LHCN-M2 (cell line): ENCODE measurements at places on chromosomes 3 and 15. TPM values are rescaled to one million over a fixed set of nuclear protein-coding genes. Genes with fewer than 3 reads are reported as not detected.

DNA sequence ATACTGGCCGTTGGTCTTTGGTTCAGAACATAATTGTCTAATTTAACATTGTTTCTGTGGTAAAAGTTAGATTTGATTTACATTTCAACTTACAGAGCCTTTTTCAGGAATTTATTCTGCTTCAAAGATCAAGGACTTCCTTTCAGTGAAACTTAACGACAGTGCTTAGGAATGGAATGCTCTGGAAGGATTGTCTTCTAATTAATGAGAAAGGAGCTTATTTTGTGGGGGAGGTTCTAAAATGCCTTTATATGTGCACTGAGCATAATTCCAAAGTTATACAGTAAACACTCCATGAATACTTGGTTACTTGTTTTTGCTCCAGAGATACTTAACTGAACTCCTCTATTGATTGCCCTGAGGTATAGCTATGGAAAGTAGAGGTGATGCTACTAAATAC is 75.7 kb downstream of the CACNA1D start:
- no peak for DNase-seq

DNA sequence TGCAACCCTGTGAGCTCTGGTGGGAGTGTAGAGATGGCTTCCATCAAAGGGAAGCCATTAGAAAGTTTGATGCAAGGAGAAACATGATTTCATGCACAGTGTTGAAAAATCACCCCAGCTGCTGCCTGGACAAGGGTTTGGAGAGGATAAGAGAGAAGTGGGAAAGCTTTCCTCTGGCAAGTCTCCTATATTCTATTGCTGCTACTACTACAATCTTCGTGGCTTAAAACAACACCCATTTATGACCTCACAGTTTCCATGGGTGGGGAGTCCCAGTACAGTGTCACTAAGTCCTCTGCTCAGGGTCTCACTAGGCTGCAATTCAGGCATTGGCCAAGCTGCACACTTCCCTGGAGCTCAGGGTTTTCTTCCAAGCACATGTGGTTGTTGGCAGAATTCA is 229.3 kb downstream of the TAFA4 start:
- DNase-seq: no peak

DNA sequence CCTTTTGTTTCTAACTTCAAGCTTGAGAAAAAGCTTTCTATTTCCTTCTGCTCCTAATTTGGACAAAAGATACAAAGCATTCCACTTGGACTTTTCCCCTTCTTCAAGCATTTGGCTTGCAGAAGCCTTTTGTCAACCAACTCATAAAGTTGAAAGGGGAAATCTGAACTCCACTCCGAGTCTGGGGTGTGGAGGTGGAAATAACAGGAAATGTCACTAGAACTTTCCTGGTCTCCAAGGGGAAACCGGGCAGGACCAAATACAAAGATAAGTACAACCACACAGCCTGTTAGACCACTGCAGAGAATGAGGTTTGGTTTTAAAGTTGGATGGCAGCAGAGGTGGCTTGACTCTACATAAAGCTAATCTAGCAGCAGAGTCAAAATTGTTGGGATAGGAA is 4.2 kb upstream of the C3orf80 start:
- no peak for DNase-seq

GRCh38 chr3:191085091-191085490 is 114.0 kb upstream of the OSTN start:
- DNase-seq: peak; percentile 77

DNA sequence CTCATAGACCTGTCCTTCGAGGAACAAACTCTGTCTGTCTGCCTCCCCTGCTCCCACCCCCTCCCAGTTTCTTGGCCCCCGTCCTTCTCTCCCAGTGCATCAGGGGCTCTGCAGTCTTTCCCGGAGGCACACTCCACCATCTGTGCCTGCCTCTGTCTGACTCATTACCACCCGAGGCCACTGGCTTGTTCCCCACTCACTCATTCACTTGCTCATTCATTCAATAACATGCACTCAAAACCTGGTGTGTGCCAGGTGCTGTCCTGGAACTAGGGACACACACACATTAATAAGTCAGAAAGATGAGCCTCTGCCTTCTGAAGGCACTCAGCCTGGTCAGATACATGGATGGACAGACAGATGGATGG is 12.4 kb downstream of the AMIGO3 start:
- peak; percentile 30 for DNase-seq

DNA sequence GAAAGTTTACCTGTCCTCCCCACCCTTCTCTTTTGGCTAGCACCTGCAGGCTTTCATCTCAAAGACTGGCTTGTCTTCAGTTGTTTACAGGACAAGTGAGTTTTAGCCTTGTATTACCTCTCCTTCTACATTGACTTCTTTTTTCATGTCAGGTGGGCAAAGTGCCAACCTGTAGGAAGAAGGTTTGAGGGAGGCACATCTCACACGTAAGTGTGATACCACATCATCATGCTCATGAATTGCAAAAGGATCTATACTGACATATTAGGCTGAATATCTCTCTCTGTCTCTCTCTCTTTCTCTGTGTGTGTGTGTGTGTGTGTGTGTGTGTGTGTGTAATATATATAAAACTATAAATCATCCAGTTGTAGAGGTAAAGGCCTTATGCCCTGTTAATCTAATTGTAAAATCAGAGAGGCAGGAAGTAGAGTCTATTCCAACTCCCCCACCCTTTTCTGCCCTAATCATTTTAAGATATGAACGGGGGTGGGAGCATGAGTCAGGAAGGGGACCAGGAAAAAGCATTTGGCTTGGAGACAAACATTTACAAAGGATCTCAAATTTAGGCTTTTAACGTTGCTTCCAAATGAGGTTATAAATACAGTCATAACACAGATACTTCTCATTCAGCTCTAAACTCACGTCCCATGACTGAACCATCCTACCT is 107.0 kb upstream of the PFN2 start:
- no peak for DNase-seq

DNA sequence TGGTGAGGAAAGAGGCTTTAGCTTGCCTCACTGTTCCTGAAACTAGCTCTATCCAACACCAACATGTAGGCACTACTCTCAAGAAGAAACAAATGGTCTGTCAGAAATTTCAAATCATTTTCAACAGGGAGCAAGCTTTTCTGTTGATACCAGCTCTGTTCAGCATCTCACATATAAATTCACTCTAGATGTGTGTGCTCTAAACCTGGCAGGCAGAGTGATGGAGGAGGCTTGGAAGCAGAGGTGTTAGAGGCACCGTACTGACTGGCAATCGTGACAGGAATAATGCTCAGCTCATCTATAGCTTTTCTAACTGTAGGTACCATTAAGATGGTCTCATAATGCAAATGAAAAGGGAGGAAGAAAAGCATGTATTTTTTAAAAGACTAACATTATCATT is 597.2 kb upstream of the NECTIN3 start:
- no peak for DNase-seq

- no peak for DNase-seq
These were observed 36.5 kb upstream of the ENTPD3 start for GRCh38 chr3:40350529-40350928.

DNA sequence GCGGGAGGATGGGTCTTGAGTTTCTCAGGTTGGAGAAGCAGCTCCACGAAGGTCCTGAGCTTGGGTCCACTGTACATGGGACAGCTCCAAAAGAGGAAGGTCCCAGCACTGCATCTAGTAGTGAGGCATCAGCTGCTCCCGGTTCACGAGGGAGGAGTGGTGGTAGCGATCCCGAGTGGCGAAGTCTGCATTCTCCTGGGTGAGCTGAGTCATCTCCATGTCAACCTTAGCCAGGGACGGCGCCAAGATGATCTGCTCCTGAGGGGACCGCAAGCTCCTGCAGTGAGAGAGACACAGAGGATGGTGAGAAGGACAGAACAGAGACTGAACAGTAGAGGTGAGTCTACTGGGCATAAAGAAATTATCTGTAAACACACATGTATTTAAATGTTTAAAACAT is 28.0 kb upstream of the HEG1 start:
- DNase-seq: no peak

GRCh38 chr15:69793431-69793780 is 304.3 kb downstream of the TLE3 start:
- no peak for DNase-seq

DNA sequence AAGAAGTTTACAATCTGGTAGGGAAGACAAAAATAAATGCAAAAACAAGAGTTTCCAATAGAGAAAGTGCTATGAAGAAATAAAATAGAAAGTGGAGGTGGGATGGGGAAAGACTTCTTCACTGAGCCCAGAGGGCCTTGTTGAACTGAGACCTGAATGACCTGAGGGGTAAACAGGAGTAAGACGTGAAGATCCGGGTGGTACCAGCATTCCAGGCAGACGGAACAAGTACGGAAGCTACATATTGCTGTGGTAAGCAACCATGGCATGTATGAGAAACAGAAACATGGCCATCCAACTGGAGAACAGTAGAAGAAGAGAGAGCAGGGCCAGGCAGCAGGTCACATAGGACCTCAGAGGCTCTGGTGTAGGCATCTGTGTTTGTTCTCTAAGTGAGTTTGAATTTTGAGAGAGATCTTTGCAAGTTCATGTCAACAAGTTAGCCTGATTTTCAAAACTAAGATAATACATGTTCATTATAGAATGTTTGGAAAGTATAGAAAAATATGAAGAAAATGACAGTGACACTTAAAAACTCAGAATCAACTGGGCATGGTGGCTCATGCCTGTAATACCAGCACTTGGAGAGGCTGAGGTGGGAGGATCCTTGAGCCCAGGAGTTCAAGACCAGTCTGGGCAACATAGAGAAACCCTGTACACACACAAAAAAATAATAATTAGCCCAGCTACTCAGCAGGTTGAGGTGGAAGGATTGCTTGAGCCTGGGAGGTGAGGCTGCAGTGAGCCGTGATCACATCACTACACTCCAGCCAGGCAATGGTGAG is 64.3 kb downstream of the SLC49A4 start:
- no peak for DNase-seq

GRCh38 chr3:30353711-30354467 is 252.5 kb upstream of the TGFBR2 start:
- DNase-seq: peak; percentile 46

GRCh38 chr3:64884536-64884935 is 196.7 kb upstream of the ADAMTS9 start:
- DNase-seq: no peak

DNA sequence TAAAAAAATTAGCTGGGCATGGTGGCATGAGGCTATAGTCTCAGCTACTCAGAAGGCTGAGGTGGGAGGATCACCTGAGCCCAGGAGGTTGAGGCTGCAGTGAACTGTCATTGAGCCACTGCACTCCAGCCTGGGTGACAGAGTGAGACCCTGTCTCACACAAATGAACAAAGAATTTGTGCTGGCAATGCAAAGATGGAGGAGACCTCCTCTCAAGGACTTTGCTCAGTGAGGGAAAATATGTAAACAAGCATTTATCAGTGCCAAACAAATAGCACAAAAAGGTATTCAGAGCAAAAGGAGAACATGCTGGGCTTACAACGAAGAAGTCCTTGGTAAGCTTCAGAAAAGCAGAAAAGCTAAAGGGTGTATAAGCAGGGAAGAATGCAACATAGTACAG is 113.1 kb upstream of the UMPS start:
- DNase-seq: no peak

DNA sequence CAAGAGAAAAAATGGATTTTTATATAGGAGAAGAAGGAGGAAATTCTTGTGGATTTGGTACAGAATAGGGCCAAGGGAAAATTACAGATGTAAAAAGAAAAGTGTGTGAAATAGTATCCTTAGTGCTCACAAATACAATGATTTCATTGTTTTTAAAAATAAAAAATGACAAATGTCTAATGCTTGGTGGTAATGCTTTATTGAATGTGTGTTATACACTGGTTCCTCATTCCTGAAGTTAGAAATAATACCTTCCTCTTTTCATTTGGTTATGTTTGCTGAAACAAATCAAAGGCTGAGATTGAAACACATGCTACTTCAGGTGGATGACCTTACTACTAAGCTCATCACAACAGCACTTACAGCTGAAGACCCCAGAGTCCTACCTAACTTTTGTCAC is 37.7 kb upstream of the CCR2 start:
- DNase-seq: no peak

GRCh38 chr3:126361211-126361610 is 4.0 kb upstream of the KLF15 start:
- no peak for DNase-seq

DNA sequence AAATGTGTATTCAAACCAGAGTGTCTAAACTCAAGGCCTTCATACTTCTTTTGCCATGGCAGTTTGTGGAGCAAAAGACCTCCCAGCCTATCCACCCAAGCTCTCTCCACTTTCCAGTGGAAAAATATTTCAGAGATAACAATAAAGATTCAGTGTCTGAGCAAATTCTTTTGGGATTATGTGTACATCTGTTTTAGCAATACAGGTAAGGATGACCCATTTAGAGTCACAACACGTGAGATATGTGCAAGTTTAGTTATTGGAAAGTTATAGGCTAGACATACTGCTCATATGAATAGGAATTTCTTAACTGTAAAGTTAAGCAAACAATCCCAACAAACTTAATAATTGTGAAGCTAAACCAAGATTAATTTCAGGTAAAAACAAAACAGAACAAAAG is 174.5 kb upstream of the LRIG1 start:
- no peak for DNase-seq

GRCh38 chr3:136893848-136894443 is 31.9 kb downstream of the NCK1 start:
- peak; percentile 25 for DNase-seq

GRCh38 chr3:105254154-105254553 is 112.6 kb upstream of the ALCAM start:
- no peak for DNase-seq

GRCh38 chr15:89416339-89417183 is 79.8 kb downstream of the RHCG start:
- peak; percentile 61 for DNase-seq

GRCh38 chr3:149224736-149225594 is 3.3 kb upstream of the CP start:
- peak; percentile 83 for DNase-seq

DNA sequence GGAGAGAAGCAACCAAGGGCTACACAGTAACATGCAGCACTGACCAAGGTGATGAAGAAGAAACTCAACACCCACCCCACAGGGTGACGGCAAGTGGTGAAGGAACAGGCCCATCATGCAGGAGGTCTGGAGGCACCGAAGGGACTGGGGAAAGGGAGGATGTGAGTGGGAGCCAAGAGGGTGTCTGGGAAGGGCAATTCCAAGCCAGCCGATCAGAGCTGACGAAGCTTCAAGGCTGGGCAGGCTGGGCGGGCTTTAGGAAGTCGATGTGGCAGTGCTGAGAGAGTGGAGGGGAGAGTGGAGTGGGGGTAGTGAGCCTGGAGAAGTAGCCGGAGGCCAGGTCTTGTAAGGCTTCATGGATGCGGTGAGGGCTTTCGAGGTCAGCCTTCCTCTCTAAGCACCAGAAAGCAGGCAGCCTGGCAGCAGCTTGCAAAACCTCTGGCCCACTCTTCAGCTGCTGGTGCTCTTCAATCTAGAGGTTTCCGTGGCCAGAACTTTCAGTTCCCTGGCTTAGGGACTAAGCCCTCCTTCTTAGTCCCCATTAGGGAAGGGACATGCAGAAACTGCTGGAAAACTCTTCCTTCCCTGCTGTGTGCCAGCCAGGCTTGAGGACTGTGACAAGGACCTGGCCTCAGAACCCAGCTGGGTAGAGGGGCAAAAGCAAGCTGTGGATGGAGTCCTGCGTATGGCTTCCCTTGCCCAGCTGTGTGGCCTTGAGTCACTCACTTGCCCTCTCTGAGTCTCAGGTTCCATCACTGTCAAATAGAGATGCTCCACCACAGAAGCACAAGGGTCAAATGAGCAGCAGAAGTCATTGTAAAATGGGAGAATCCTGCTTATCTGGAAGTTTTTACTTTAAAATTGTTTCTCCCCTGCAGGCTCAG is 72.1 kb downstream of the TLE3 start:
- peak; percentile 74 for DNase-seq

POC1A gene
- 18.9 and 19.1 TPM in 2 replicates for total RNA-seq

TTLL13 gene
- total RNA-seq: not detected in 2 replicates

STARD5 gene
- 4.3 and 4.6 TPM in 2 replicates for total RNA-seq

CNTN6 gene
- total RNA-seq: not detected in 2 replicates
